ENCODE measurements at places on chromosomes 2 and 18.

GRCh38 chr2:168814046-168814445 is 11.6 kb downstream of the NOSTRIN start:
- DNase-seq, result no peak

- DNase-seq, result no peak
Measured at GRCh38 chr2:134410831-134411231, 157.0 kb downstream of the MGAT5 start.

DNA sequence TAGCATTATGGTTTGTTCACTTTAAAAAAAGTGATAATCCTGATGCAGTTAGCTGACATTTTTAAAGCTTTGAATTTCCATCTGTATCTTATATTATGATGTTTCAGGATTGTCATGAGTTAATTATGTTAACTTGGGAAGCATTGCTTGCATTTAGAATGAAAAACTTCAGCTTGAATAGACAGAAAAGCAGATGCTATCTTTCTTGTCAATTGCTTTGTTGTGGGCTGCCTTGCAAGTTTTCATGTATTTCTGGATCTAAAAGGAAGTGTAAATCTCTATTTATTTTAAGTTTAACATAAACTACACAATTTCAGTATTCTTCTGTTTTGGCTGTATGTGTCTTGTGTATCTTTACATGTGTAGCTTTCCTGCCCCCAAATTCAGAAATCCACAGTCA is 479.5 kb downstream of the ARHGAP15 start:
- no peak for DNase-seq

DNA sequence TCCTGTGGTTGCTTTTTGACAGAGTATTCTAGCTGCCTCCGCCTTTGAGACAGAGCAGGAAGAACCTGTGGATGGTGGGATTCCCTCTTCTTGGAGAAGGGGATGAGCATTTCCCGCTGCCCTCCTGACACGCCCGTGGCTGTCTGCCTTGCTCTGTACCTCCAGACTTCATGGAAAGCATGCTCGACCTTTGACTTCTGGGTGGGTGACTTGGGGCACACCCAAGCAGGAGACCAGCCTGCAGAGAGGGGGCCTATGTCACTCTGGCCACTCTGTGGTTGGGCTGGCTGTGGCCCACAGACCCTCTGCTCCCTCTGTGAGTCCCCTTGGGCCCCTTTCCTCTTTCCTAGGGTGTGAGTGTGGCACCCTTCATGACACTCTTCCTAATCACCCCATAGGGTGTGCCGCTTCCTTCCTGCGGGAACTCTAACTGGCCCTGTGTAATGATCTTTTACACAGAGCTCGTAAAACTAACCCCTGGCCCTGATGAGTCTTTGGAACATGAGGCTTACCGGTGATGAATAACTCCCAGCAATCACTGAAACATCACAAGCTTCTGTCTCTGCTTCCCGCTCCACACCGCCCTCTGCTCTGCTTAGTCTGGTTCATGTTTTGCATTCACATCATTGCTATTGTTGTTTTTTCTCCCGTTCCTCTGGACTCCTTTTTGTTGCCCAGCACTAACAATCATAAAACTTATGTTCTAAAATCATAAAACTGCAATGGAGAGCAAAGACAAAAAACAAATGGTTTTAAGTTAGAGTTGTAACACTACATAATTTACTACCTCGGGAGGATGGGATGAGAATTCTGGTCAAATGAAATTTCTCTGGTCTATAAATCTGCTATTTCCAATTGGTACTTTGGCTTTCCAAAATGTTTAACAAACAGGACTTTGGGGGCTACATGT is 101.1 kb downstream of the SH3YL1 start:
- no peak for DNase-seq

- DNase-seq, result no peak
Measured at GRCh38 chr18:75958683-75959082, 531.2 kb upstream of the SMIM21 start.

DNA sequence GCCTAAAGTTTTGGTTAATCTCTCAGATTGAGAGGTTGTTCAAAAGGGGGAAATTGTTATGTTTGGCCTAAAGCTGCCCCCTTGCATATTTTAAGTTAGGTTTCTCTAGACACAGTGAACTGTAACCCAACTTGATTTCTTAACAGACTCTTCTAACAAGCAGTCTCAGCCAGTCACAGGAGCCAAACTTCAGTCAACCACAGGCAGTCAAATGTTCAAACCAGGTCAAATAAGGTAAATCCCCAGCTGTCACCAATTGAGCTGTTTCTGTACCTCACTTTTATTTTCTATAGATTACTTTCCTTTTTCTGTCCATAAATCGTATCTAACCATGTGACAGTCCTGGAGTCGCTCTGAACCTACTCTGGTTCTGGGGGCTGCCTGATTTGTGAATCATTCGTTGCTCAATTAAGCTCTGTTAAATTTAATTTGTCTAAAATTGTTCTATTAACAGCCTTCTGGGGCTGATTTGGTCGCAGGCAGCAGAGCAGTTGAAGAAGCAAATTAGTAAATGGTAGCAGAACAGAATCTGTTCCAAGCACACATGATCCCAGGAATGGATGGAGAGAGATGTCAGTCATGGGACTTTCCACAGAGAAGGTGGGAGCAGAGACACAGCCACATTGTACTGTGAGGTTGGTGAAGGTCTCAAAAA is 16.4 kb upstream of the NFU1 start:
- no peak for DNase-seq

GRCh38 chr2:125526093-125526492 is 1129.9 kb upstream of the GYPC start:
- no peak for DNase-seq

- no peak for DNase-seq
Measured at GRCh38 chr2:168253379-168253778, 6.0 kb upstream of the STK39 start.

GRCh38 chr2:32838418-32838817 is 108.3 kb upstream of the LTBP1 start:
- no peak for DNase-seq

DNA sequence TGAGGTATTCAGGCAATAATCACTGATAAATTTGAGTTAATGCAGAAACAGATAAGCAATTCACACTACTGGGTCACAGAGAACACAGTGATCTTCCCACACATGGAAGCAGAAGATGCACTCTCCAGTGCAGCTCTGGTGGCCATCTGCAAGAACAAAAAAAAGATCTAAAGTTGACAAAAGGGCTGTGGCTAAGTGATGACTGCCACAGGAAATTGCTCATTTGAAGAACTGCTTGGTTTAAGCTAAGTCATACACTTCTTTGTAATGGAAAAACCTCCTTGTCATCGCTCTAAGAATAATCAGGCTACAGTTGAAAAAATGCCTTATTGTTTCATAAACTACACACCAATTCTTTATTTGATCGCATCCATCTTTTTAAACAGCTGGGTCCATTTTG is 115.1 kb downstream of the DTNB start:
- DNase-seq, result no peak

- no peak for DNase-seq
Measured at GRCh38 chr2:227821043-227821942, 7.7 kb downstream of the CCL20 start.
